ENCODE measurements at places on chromosomes 16 and 17. TPM values are rescaled to one million over a fixed set of nuclear protein-coding genes. Genes with fewer than 3 reads are reported as not detected.
A peak's percentile ranks its signal among the peaks of the same experiment; 100 is the strongest.

DNA sequence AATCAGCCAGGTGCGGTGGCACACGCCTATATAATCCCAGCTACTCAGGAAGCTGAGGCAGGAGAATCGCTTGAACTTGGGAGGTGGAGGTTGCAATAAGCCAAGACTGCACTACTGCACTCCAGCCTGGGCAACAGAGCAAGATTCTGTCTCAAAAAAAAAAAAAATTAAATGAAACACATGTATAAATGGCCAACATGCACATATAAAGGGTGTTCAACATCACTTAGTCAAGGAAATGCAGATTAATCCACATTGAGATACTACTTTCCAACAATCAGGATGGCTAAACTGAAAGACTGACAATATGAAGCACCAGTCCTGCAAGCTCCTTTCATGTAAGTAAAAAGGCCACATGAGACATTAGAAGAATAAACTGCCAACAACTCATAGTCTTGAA lies 20.5 kb downstream of the USP32 start:
- H3K36me3 ChIP-seq: no peaks in the 10 kb centered on the region
- no peak overlapping the region for H3K4me3 ChIP-seq
- no peaks in the 10 kb centered on the region for H3K4me1 ChIP-seq
- H3K27me3 ChIP-seq: no peaks in the 10 kb centered on the region
- no peak for DNase-seq

The SLC22A31 gene
- 11.1 TPM for total RNA-seq

- DNase-seq: no peak
- H3K4me3 ChIP-seq: peak overlapping the region; percentile 47
- peaks cover 9% of the 10 kb centered on the region for H3K27me3 ChIP-seq
Observed at GRCh38 chr17:21285164-21286065, 904 bp downstream of the MAP2K3 start.

The MT3 gene
- total RNA-seq: not detected

The ZPBP2 gene
- not detected for total RNA-seq

GRCh38 chr17:10033449-10033848 lies 128.4 kb upstream of the RCVRN start:
- H3K4me1 ChIP-seq: peaks cover 5% of the 10 kb centered on the region
- no peak for DNase-seq
- H3K27me3 ChIP-seq: no peaks in the 10 kb centered on the region
- no peak overlapping the region for H3K27ac ChIP-seq
- H3K4me3 ChIP-seq: no peak overlapping the region

DNA sequence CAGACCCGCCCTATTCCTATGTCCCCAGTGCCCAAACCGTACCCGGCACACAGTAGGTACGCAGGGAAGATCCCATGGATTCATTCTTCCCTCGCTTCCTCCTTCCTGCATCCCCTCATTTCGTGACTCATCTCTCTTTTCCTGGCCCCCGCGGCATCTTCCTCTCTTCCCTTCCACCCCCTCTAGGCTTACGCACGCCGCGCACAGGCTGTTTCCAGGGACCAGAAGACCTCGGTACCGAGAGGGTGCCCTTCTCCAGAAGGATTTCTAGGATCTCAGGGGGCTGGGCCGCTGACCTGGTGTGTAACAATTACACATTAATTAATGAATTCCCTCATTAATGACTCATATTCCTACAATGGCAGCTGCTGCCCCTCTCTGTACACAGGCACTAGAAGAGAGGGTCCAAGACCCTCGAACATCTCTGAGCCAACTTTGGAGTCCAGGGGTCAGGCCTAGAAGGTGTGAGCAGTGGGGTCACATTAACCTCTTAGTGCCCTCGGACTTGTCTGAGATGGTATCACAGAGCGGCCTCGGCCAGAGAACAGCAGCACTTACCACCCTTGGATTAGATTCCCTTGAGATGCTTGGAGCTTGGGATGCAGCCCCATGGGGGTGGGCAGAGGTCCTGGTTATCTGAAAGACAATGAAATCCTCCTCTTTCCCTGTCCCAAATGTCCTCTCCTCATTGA lies 16.8 kb upstream of the PLLP start:
- H3K36me3 ChIP-seq: no peaks in the 10 kb centered on the region
- H3K27ac ChIP-seq: no peak overlapping the region
- no peak for DNase-seq
- peak overlapping the region; percentile 55 for H3K4me3 ChIP-seq
- peaks cover 5% of the 10 kb centered on the region for H3K4me1 ChIP-seq
- peaks cover 5% of the 10 kb centered on the region for H3K27me3 ChIP-seq

The NLRC3 gene
- 0.21 TPM for total RNA-seq

The TPSD1 gene
- total RNA-seq: not detected

The KRT25 gene
- not detected for total RNA-seq

DNA sequence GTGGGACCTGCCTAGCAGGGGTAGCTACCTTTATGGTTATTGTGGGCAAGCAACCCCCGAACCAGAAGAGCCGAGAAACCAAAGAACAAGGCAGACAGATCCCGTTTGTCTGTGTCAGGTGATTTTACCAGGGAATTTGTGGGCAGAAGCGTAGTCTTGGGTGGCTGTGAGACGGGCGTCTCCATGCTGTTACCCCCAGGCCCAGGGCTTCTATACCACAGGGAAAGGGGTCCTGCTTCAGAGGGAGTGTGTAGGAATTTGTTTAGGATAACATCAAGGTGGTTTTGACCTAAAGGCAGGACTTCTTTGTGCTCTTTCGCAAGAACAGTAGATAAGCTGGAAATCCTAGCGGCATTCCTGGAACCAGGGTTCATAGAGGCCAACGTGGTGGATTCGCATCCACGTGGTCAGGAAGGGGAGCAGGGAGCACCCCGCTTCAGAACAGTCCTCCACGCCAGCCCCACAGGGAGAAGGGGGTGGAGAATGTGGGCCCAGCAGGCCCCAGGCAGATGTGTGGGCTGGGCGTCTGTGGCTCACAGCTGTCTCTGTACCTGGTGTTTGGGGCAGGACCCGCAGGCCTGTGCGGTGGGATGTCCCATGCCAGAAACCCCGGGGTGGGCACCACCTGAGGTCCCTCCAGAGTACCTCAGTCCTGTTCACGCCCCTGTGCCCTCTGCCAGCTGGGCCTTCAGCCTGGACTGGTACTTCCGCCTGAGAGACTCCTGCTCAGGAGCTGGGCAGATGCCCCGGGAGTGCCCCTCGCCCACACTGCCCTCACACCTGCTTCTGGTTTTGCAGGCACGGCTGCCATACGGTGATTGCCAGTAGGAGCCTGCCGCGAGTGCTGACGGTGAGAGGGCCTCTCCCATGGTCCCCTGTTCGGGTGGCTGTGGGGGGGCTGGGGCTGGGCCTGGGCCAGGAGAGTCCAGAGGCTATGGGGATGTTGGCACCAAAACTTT lies 4.1 kb downstream of the DECR2 start:
- no peak for DNase-seq
- no peaks in the 10 kb centered on the region for H3K27me3 ChIP-seq
- H3K36me3 ChIP-seq: no peaks in the 10 kb centered on the region
- peak overlapping the region; percentile 10 for H3K27ac ChIP-seq
